H1 (cell line): ENCODE measurements at places on chromosomes 16 and 17.

- no peak for DNase-seq
These were observed 41.3 kb downstream of the GAS7 start for GRCh38 chr17:10156948-10157607.

- no peak for DNase-seq
These were observed 931.9 kb upstream of the SOX9 start for GRCh38 chr17:71188811-71189492.

DNA sequence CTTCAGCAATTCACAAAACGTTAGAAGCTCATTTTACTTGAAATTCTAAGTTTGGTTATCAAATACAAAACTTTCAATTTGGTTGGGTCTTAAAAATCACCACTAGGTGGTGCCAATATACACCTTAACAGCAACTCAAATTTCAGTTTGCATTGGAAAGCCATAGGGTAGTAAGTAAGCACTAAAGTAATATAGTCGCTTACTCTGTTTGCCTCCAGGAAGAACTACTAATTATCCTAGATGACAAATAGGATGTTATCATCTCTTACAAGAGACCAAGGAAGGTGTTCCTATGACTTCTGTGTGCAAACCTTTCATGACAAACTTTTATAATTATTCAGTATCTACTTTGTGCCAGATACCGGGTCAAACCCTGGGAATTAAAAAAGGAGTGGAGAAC is 93.3 kb downstream of the MYO1D start:
- no peak for DNase-seq

- no peak for DNase-seq
These were observed 84.7 kb downstream of the RBBP6 start for GRCh38 chr16:24624102-24624501.

- no peak for DNase-seq
These were observed 4.0 kb downstream of the ALG1 start for GRCh38 chr16:5075637-5076036.

DNA sequence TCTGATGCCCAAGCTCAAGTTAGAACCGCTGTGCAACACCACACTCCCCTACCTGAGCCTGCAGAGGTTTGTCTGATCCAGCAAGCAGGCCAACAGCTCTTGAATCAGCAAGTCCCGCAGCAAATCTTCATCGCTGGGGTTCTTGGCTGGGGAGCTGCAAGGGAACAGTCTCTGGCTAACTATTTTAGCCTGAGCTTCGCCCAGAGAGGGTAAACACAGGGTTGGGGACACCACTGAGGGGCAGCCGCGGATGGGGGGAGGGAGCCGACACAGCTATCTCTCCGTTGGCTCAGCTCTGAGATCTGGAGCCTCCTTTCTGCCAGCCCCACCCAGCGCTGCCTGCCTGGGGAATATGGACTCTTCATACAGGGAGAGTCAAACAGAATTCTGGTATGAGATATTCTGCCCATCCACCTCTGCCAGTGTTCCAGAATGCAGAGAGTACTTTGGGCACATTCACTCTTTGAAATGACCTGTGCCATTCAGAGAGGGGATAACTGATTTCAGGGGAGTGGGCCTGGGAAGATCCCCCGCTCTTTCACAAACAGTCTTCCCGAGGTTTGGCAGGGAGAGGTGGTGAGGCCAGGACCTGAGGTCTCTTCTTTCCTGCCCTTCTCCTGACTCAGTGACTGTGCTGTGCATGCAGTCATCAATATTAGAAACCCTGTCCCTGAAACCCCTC is 7.4 kb downstream of the GIP start:
- no peak for DNase-seq

DNA sequence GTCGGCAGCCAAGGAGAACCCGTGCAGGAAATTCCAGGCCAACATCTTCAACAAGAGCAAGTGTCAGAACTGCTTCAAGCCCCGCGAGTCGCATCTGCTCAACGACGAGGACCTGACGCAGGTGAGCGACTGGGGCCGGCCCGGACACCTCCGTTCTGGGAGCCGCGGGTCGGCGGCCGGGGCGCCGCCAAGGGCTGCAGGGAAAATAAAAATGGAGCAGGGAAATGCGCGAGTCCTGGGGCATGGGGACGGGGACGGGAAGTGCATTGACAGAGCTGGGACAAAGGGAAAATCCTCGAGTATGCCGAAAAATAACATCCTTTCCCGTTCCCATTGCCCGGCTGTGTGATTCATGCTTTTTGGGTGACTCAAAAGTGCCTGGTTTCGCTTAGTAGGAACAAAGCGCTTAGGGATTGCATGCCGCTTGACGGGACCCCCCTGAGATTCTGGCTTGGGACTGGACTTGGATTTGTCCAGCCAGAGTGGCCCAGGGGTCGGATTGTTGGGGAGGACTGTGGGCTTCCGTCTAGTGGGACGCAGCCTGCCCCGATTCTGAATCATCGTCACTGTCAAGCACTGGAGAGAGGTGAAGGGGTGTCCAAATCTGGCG is 699 bp downstream of the MPRIP start:
- no peak for DNase-seq

DNA sequence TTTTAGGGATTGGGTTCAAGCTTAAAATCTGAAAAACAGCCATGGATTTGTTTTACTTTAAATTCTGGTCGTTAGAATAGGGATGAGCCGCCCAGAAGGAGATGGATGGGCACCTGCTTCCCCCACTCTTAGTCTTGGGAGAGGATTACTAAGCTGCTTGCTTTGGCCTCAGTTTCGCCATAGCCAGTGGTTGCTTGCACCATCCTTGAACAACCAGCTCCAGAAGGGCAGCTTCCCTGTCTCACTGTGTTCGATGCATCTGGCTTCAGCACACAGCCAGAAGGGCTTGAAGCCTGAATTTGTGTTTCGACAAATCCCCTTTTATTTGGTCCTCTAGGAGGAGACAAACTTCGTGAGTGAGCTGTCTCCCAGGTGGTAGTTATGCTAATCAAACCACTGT is 7.1 kb downstream of the CYB5D2 start:
- DNase-seq = no peak

DNA sequence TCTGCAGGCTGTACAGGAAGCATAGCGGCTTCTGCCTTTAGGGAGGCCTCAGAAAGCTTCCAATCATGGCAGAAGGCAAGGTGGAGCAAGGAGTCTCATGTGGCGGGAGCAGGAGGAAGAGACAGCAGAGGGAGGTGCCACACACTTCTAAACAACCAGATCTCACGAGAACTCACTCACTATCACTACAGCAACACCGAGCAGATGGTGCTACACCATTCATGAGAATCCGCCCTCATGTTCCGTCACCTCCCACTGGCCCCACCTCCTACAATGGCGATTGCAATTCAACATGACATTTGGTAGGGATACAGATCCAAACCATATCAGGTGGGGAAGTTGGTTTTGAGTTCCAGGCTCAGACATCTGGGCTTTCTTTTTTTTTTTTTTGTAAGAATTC is 31.9 kb upstream of the NUDT7 start:
- DNase-seq = no peak

DNA sequence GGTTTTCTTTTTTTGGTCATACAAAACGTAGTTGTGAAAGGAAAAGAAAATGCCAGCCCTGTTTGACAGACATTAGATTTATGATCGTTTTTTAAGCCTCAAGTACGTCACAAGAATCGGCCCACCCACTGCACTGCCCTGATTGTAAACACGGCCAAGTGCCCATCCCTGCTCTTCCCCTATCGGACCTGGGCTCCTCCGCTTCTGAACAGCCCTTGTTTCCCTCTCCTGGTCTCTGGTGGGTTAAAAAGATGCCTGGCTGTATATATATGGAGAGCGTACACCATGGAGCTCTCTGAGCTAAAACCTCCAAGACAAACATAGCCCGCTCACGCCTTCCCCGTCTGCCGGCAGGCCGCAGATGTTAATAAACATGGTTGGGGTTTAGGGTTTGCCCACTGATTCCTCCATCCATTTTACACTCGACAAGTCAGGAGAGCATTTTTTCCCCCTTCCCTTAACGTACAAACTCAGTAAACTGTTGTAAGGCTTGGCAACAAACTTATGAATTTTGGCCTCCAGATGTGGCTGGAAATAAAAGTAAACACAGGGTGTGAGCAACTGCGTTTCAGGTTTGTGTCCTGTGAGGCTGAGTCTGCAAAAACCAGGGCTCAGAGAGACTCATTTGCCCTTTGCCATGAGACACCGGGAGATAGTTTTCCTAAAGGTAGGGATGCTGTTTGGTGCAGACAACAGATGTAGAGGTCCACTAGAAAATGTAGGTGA is 325.9 kb downstream of the SOX9 start:
- DNase-seq = no peak

GRCh38 chr17:63289931-63290330 is 156.2 kb downstream of the CYB561 start:
- DNase-seq = no peak

- DNase-seq = no peak
These were observed 357.5 kb downstream of the SNX29 start for GRCh38 chr16:12334071-12334470.

- DNase-seq = no peak
These were observed 874 bp downstream of the CMTM3 start for GRCh38 chr16:66605177-66605978.

DNA sequence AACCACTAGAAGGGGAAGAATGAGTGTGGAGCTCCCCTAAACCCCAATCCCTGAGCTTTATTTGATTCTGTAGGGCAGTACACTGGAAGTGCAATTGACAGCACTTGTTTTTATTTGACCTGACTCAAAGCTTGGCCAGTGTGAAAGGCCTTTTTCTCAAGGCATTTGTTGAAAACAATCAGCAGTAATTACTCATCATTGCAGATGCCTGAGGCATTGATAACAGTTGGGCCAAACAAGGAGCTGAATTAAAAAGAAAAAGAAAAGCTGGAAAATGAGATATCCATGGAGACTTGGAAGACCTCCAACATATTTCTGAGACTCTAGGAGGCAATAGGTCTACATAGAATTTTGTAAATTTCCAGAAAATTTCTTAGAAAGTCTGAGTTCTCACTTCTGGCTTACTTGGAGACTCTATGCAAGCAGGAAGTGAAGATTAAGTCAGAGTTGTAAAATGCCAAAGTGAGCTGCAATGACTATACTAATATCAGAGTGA is 200.8 kb upstream of the KCNJ16 start:
- no peak for DNase-seq

DNA sequence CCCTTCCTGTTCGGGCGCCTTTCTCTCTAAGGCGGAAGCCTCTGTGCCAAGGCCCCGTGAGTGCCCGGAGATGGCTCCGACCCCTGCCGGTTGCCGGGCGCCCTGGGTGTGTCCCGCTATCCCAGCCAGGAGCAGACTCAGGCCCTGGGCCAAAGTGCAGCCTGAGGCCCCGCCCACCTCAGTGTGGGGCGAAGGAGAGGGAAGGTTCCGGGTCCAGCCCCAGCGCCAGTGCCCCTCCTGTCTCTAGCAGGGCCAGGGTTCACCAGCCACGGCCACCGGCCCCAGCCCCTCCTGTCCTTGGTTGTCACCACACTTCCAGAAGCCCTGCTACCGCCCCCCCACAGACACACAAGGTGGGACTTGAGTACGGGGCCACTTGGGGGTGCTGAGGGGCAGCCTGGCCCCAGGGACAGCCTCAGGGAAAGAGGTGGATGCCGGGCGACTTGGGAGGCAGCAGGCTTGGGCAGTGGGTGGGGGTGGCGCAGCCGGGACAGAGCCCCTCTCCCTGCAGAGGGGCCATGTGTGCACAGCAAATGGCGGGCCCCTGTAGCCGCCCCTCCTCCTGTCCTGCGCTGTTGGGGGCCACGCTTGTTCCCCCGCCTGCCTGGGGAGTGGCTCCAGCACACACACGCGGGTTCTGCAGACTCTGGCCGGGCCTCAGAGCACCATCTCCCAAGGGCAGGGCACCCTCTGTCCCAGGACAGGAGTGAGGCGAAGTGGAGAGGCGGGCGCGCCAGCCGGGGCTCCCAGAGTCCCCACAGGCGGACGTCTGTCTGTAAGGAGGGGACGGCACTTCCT is 6.0 kb downstream of the C1QTNF8 start:
- no peak for DNase-seq

DNA sequence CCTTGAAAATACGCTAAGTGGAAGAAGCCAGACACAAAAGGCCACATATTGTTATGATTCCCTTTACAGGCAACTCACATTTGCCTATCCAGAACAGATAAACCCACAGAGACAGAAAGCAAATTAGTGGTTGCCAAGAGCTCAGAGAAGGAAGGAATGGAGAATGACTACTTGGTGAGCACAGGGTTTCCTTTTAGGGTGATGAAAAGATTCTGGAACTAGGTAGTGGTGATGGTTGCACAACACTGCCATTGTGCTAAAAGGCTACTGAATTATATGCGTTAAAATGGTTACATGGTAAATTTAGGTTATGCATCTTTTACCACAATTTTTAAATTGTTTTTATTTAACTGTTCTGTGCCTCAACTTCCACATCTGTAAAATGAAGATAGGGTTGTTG is 4.4 kb downstream of the COPRS start:
- no peak for DNase-seq

DNA sequence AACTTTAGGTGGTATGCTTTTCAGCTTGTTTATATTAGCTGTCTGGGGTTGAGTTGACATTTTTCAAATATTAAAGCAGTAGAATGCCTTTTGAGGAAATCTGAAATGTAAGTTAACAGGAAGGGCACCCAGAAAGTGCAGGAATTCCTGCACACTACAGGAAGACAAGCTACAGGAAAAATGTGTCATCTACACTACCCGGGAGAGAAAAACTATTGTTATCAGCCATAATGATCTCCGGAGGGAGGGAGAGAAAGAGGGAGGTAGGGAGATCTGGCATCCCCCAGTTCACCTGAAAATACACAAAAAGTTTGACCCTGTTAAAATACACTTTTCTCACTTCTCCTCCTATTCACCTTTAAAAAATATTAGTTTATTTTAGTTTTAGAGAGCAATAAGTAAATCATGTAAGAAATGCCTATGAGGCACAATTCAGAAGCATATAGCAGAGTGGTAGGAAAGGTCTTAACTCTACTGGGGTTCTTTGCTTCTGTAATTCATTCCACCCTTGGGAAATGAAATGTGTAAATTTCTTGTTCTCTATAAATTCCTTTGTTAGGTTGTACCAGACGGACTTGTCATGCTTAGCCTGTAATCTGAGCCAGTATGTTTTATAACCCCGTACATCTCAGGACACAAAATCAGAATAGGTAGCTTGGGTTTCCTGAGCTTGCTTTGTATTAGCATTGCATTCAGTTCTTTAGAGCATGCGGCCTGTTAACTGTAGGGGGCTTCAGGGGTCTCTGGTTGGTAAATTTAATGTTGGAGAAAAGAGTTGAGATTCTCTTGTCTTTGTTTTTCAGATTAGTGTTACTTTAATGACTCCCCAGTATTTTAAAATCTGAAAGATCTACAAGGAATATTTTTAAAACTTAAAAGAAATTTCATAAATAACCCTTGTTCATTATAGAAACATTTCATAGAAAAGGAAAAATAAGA is 3.3 kb downstream of the MAP2K6 start:
- DNase-seq = no peak

- DNase-seq = no peak
These were observed 3.7 kb downstream of the TEPSIN start for GRCh38 chr17:81234940-81235821.
